ENCODE measurements at places on chromosomes 13 and 19.

DNA sequence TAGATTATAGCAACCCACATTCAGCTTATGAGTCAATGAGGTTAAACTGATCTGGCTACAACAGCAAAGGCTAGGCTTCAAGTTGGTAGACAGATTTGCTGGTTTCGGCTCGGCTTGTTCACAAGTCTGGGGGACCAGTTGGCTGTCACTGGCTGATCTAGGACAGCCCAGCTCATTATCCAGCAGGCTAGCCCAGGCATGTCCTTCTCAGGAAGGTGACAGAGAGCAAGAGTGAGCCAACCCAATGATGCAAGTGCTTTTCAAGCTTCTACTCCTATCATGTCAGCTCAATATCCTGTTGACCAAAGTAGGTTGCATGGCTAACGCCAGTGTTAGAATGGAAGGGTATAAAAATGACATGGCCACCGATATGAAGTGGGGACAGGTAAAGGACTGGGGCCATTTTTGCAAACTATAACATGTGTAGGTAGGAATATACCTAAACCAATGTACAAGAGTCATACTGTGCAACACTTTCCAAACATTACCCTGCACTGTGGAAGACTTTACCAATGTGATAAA, 220.9 kb upstream of the SOX21 start:
- no peak for DNase-seq

GRCh38 chr19:2524840-2525723, 49.2 kb downstream of the GADD45B start:
- DNase-seq, result no peak

- DNase-seq, result no peak
These were observed 29.2 kb downstream of the COG6 start for GRCh38 chr13:39684531-39685137.

DNA sequence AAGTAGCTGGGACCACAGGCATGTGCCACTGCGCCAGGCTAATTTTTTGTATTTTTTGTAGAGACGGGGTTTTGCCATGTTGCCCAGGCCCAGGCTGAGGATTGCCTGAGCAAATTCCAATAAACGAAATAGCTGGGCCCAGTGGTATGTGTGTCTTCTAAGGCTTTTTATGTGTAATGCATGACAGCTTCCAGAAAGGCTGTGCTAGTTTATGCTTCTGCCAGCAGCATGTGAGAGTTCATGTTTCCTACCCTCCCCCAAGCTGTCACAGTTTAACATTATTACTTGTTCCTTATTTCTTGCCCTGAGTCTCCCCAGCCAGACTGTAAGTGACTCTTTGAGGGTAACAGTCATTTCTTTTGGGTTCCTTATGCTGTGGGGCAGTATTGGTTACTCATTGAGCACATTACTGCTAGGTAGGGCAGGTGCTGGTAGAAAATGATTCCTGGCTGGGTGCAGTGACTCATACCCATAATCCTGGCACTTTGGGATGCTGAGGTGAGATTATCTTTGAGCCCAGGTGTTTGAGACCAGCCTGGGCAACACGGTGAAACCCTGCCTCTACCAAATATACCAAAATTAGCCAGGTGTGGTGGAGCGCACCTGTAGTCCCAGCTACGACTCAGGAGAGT, 13.6 kb downstream of the GPATCH1 start:
- DNase-seq, result no peak

DNA sequence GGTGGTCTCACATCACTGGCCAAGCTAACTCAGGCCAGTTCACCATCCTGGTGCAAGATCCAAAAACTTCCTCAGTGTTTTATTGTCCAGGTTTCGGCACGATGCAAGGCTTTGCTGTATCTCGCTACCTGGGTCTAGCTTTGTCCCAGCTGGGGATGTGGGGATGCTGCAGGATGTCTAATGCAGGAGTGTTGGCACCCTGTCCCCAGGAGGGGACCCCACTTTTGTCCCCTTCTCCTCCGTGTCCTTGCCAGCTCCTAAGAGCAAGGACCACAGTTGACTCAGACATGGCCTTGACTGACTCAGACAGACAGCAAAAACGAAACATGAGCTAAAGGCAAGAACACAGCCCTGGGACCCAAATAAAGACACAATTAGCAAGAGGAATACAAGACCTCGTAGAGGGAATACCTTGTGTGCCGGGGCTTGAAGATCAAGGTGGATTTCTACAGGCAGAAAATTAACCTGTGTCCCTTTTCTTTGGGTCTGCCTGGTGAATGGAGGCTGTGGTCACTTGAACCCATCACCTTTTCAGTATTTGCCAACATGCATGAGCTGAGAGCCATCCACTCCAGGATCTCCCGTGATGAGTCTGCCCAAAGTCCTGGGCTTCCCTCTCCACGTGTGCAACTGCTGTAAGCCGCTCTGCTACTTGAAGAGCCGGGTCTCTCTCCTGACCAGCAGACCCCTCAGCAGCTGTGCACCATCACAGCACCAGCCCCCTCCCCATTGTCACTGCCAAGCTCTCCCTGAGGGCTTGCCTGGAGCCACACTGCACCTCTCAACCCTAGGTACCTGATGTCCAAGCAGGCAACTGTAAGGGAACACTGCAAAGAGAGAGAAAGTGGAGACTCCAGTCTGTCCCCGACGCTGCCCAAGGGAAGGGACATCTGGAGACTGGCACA, 149.5 kb upstream of the ZNF507 start:
- no peak for DNase-seq

DNA sequence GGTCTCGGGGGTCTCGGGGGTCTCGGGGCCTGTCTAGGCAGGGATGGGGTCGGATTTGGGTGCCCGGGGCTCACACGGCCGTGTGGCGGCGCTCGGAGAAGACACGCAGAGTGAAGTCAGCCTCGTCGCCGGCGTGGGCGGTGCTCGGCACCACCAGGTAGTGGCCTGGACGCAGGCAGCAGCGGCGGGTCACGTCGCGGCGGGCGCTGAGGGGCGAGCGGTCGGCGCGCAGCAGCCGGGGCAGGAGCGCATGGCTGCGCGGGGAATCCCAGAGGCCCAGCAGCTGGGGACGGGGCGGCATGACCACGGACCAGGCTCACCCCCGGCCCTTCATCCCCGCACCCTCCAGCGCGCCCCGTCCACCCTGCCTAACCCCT, 8.2 kb downstream of the CAPN12 start:
- no peak for DNase-seq

- DNase-seq, result no peak
These were observed 58.3 kb upstream of the SLC15A1 start for GRCh38 chr13:98810746-98811145.
